Astrocyte of the hippocampus (primary cell): ENCODE measurements at places on chromosomes 12 and 14.
A peak's percentile ranks its signal among the peaks of the same experiment; 100 is the strongest.

GRCh38 chr12:62978768-62979167, 43.8 kb upstream of the PPM1H start:
- no peak for DNase-seq

DNA sequence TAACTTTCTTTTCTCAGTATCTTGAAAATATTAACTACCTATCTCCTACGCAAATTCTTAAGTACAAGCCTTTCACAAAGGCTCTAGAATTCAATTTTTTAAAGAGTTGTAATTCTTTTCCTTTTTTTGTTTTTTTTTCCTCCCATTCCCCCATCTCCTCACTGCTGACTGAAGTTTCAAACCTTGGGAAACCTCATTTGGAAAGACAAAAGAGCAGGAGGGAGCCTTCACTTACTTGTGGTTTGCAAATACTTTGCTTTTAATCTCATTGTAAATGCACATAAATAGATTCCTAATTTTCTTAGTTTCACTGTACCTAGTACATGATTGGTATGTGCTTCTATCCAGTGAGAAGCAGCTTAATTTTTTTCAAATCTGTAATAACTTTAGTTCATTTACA, 15.8 kb upstream of the PTGDR start:
- DNase-seq = no peak

- DNase-seq = peak; percentile 19
Measured at GRCh38 chr14:29937116-29937515, 9.5 kb upstream of the PRKD1 start.

DNA sequence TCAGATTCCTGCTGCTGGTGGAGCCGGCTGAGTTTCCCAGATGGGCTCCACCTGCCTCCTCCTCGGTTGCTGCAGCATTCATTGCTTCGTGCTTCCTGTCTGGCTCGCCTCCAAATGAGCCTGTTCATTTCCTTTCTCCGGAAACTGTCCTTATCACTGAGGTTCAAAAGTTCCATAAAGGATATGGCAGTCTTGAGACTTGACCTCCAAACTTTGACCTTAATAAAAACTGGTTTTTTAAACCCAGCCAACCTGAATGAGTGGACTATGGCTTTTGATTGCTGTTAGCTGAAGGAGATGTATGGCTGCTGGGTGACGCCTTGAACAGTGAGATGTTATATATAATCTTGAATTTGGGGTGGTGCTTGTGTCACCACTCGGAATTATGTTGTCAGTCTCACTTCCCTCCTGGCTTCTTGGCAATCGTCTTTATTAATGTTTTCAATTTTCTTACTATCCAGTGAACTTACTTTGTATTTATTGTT, 62.7 kb downstream of the RASSF3 start:
- DNase-seq = no peak

DNA sequence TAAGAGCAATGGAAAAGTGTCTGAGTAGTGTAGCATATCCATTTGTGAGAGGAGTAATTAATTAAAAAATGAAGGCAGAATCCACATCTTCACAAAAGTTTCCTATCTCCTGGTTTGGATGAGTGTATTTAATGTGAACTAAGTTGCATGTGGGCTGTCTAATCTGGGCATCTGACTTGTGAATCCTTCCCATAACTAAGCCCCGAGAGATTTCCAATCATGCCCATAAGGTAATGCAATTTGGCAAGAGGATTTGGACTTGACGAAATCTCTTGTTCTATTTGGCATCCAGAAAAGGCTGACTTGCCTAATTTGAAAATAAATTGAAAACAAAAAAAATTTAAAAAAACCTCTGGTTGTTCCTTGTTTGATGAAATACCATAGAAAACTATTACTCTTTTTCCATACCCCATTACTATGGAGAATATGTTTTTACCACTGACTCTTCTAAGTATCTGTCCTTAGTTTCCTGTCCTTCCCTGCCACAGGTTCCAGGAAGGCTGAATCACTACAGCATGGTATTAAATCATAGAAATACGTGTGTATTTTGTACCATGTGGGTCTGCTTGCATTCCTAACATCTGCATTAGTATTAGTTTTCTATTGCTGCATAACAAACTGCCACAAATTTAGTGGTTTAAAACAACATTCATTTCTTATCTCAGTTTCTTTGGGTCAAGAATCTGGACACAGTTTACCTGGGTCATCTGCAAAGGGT, 48.4 kb downstream of the ETV6 start:
- no peak for DNase-seq

DNA sequence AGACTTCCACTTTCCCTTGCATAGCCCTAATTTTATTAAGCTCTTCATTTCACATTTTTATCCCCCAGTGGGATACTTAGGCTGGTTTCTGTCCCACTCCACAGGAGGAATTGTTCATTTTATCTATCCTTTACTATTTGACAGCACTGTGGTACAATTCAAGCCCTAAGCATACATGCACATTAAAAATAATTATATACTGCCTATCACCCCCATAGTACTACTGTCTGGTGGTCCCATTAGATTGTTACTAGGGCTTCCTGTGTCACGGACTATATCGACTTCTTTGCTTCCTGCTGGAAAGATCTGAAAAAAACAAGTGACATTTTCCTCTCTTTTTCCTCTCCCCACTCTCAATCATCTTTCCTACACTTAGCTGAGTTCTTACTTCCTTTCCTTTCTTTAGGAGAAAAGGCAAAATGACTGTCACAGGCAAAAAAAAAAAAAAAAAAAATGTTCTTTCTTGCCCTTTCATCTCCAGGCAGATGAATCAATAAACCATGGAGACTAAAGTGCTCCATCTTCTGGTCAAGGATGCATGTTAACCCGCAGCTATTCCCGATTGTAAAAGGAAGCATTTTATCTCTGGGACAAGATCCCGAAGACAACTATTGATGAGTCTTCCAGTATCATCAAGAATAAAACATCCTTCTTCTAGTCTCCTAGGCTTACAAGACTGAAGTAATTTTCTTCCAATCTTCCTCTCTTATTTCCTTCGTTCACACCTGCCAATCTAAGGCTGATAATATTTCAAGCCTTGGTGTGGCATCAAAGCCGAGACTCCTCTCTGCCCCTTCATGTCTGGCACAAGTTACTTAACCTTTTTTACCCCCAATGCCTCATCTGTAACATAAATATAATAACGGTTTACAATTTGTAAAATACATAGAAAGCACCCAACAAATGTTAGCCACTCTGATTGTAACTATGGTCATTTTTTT, 94.4 kb upstream of the PLEKHG7 start:
- peak; percentile 36 for DNase-seq

GRCh38 chr12:92110083-92110640, 35.5 kb downstream of the BTG1 start:
- DNase-seq = no peak

DNA sequence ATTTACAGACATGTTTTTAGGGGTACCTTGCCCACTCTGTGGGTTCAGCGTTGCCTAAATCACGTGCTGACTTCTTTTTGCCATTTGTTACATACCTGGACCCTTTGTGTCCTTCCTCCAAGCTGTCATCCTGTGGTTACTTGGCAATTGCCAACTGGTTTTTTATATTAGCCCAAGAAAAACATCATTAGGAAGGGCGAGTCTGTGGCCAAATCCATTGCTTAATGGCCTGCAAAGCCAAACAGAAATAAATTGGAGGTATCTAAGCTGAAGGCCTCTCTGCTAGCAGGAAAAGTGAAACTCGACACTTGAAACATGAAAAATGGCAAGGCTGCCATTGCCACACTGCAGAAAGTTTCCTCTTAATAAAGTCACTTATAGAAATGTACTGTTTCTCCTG, 190.4 kb downstream of the NUAK1 start:
- peak; percentile 92 for DNase-seq

GRCh38 chr12:31519511-31519910, 71.4 kb downstream of the DENND5B start:
- DNase-seq = no peak

- DNase-seq = no peak
Measured at GRCh38 chr14:68908803-68909202, 70.3 kb downstream of the ACTN1 start.

- peak; percentile 61 for DNase-seq
Measured at GRCh38 chr12:94618995-94619695, 31.2 kb downstream of the TMCC3 start.

DNA sequence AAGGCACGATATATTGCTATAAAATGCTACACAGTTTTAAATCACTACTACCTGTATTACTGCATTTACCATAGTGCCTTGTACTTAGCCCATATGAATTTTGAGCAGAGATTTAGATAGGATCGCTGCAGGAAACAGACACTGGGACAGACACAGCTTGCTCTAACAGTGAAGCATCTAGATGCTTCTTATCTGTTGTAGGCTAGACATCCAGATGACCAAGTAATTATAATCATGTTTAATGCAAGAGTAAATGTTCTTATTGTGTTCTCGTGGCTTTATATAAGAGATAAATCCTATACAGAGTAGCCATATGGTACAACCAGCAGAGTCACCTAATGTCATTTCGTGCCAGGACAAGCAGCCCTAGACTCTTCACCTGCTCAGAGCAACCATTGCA, 92.8 kb downstream of the ASCL1 start:
- DNase-seq = no peak

- DNase-seq = no peak
Measured at GRCh38 chr14:69637503-69638031, 26.2 kb downstream of the SUSD6 start.

DNA sequence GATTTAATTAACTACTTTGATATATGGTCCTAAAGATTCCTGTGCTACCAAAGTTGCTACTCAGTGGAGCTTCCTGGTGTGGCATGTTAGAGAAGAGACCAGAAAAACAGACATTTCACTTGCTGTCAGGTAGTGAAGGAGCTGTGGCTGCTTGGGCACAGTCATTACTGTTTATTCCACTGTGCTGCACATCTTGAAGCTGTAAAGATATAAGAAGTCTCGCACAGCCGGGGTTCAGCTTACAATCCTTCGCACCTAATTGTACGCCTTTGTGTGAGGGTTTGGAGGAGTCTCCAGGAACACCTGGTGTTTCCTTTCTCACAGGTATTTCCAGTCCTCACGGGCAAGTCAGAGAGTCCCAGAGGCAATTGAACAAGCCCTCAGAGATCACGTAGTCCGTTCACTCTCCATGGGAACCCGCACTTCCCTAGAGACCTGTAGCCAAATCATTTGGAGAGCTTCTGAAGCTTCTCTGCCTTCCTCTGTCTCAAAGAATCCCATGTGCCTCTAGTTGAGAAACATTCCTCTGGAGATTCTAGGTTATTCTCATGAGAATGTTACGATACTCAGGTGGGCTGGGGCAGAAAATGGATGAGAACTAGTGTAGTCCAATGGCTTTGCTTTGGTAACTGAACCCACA, 4.1 kb downstream of the EVL start:
- DNase-seq = no peak

- DNase-seq = no peak
Measured at GRCh38 chr12:30909349-30910037, 17.1 kb upstream of the TSPAN11 start.

DNA sequence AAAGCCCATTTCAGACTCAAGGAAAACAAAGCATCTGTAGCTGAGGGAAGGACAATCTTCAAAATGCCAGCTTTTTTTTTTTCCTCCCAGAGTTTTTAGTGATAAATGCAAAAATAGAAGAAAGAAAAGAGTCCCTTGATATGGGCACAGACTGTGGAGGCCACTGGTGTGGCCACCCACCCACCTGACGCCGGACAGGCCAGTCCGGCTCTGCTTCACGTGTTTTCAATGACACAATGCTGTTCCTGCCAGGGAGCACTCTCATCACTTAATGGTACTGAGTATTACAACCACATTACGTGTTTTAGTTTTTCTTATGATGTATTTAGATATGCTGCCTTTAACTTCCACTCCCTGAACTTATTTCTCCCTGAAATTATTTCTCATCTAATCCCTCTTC, 155.7 kb upstream of the HIF1A start:
- no peak for DNase-seq

DNA sequence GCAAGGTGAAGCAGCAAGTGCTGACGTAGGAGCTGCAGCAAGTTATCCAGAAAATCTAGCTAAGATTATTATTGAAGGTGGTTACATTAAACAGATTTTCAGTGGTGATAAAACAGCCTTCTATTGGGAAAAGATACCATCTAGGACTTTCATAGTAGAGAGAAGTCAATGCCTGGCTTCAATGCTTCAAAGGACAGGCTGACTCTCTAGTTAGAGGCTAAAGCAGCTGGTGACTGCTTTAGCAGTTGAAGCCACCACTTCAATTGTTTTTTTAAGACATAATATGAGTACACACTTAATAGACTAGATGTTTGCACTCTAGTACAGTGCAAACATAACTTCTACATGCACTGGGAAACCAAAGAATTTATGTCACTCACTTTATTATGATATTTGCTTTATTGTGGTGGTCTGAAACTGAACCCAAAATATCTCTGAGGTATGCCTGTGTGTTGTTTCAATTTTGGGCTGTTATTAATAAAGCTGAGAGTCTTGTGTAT, 1026.9 kb upstream of the FOXG1 start:
- no peak for DNase-seq

DNA sequence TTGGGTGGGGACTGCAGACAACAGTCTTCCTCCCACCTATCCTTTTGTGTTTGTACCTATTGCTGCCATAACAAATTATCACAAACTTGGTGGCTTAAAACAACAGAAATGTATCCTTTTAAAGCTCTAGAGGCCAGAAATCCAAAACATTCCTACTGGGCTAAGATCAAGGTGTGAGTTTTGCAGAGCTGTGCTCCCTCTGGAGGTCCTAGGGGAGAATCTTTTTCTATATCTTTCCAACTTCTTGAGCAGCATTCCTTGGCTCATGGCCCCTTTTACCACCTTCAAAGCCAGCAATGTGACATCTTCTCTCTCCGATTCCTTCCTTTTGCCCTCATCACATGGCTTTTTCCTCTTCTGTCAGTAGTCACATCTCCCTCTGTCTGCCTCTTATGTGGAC, 190.6 kb downstream of the TTC8 start:
- no peak for DNase-seq

DNA sequence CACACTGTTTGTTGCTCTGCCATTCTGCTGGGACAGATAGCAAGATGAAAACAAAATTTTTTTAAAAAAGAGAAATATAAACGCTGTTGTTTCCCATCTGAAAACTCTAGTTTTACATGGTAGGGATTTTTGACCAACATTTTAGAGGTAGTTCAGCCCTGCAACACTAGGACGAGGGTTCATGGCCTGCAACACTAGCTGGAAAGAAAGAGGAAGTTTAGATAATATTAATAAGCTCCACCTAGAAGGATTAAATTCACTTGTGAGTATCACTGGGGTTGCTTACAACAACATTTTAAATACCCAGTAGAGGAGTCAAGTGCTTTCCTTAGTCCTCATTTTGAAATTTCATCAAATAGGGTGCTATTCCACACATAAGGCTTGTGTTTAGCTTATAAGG, 68.2 kb downstream of the SRGAP1 start:
- no peak for DNase-seq

DNA sequence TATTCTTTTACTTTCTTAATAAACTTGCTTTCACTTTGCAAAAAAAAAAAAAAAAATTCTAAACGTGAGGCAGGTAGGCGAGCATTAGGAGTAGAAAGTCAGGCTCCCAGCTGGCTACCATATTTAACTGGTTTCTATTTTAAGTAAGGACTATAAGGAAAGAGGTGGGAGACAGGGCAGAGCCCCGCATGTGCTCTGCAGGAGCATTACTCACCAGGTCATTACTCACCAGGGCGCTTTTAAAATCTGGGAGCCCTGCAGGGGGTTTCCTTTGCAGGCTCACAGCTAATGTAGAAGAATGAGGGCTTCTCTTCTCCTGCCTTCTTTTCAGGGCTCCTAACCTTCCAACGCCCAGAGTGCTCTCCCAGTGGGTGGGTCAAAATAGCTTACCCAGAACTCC, 14.0 kb upstream of the DPF3 start:
- DNase-seq = peak; percentile 66

GRCh38 chr14:100675699-100676684, 50.7 kb upstream of the DLK1 start:
- no peak for DNase-seq

GRCh38 chr12:79648881-79649280, 41.9 kb downstream of the PAWR start:
- peak; percentile 45 for DNase-seq

- peak; percentile 57 for DNase-seq
Measured at GRCh38 chr12:89350630-89351488, 1.4 kb downstream of the DUSP6 start.
